ENCODE measurements at places on chromosomes 4 and X.

- DNase-seq: no peak
Measured at GRCh38 chr4:186698525-186698924, 25.1 kb downstream of the FAT1 start.

GRCh38 chr4:3703677-3704521 is 62.3 kb upstream of the ADRA2C start:
- no peak for DNase-seq

DNA sequence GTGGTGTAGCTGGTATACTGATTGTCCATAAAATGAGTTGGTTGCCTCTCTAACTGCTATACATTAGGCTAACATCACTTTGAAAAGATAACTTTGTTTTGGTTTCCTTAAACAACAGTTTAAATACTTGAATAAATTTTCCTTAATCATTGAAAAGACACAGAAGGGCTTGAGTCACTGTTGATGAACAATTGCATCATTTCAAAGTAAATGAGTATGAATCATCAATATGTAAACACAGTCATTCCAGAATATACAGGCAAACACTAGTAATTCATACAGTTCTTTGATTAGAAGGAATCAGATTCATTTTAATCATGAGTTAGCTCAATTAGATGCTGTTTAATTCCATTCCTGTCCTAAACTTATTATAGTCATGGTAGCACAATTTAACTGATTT is 160.6 kb downstream of the AFF2 start:
- DNase-seq: no peak

DNA sequence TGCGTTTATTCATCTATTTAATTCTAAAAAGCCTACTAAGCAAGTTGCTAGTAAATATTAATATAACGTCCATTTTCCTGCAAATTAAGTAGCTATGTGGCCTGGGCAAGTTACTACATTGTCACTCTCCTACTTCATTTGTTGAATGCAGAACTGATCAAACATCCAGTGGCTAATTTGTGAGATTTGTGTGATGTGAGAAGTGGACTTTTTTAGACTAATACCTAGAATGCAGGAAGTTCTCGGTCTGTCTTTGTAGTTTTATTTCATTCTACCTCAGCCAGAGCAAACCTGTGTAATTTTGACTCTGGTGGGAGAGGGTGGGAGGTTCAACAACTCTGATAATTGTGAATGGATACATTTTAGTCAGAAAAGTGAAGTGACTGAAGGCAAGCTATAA is 840 bp downstream of the GUF1 start:
- no peak for DNase-seq

DNA sequence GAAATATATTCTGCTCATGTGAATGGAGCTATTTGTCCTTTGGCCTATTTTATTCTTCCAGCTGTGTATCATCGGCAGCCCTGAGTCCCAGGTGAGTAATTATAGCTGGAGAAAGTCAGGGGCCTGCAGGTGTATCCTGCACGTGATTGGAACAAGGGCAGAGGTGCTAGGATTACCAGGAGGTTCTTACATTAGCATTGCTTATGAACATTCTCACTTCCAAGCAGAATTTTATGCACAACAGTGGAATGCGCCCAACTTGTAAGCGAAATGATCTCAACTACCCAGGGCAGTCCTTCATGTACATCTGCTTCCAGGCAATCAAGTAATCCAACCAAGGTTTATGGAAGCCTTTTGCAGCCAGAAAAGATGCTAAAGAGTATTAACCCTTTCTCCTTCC is 68.9 kb upstream of the NRK start:
- DNase-seq: no peak

GRCh38 chrX:49272421-49272820 is 2.8 kb downstream of the PPP1R3F start:
- no peak for DNase-seq

DNA sequence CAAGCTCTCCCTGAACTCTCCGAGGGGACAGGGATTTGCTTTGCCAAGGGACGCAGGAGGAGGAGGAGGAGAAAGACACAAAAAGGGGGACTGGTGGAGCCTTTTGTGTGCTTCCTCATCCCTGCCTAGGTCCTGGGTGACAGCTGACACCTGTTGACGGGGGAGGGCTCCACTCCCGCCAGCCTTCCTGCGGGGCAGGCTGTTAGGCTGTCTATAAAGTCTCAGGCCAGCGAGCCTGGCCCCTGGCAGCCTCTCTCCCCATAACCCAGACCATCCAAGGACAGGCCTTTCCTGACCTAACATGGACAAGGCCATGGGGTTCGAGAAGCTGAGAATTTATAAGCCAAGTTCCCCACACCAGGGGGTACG is 832 bp upstream of the EVC2 start:
- DNase-seq: no peak

- DNase-seq: peak; percentile 17
Measured at GRCh38 chr4:70902577-70903290, 565 bp downstream of the MOB1B start.

- DNase-seq: no peak
Measured at GRCh38 chr4:37721995-37722638, 35.9 kb upstream of the RELL1 start.

DNA sequence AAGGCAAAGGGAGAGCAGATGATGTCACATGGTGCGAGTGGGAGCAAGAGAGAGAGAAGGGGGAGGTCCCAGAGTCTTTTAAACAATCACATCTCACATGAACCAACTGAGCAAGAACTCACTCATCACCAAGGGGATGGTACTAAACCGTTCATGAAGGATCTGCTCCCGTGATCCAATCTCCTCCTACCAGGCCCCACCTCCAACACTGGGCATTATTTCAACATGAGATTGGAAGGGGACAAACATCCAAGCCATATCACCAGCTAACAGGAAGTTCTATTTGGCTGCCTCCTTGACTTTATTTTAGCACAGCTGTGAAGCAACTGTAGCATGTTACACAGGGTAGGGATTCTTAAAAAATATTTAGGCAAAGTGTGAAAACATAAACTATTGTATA is 102.5 kb downstream of the DDIT4L start:
- no peak for DNase-seq

- DNase-seq: no peak
Measured at GRCh38 chrX:108736509-108737479, at the start of gene IRS4. Gene IRS4 (minus strand): TSS chrX:108736563.

DNA sequence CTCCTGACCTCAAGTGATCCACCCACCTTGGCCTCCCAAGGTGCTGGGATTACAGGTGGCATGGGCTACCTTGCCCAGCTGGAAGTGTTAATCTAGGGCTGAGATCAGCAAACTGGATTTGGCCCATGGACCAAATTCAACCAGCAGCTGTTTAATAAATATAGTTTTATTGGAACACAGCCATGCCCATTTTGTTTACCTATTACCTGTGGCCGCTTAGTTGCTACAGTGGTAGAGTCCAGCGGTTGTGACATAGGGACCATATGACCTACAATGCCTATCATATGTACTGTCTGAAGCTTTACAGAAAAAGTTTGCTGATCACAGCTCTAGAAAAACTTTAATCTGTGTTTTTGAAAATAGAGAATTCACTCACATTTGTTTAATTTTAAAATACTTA is 17.2 kb upstream of the PDHA1 start:
- no peak for DNase-seq

GRCh38 chr4:176818531-176818930 is 25.8 kb upstream of the VEGFC start:
- DNase-seq: no peak

- DNase-seq: peak; percentile 40
Measured at GRCh38 chr4:83138946-83139345, 24.4 kb upstream of the PLAC8 start.

GRCh38 chr4:139922406-139923024 is 231.5 kb downstream of the MAML3 start:
- DNase-seq: no peak

DNA sequence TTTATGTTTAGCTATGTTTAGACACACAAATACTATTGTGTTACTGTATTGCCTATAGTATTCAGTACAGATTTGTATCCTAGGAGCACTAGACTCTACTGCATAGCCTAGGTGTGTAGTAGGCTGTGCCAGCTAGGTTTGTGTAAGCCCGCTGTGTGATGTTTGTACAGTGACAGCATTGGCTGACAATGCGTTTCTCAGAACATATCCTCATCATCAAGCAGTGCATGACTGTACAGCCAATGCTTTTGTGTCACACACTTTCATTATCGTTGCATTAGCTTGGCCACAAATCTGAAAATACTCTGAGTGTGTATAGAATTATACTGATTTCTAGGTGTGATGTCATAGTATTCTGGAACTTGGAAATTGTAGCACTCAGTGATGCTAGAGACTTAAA is 63.4 kb downstream of the CLDN34 start:
- DNase-seq: no peak

GRCh38 chr4:32112891-32113290 is 1392.7 kb downstream of the PCDH7 start:
- no peak for DNase-seq

GRCh38 chr4:36178484-36178883 is 65.8 kb downstream of the ARAP2 start:
- no peak for DNase-seq

DNA sequence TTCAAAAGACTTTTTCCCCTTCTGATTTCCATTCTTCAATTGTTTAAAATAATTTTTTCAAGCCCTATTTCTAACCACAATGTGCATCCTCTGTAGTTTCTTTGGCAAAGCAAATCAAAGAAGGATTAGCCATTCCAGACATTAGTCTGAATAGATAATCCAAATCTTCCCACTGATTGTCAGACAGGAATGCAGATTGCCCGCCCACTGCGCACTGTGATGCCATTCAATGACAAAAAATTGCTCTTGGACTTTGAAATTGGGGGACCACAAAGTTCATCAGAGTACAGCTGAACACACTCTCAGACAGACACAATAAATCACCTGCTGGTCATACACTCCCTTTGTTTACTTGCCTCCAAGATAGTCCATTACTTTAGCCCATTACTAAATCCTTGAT is 216.5 kb upstream of the DKK2 start:
- DNase-seq: no peak

Data from CD4-positive, alpha-beta T cell treated with Interleukin-15 for 1 hour (primary cell).